Esophagus muscularis mucosa (tissue), 4 donors: ENCODE measurements at places on chromosomes 12 and 14. TPM values are rescaled to one million over a fixed set of nuclear protein-coding genes. Genes with fewer than 3 reads are reported as not detected.
A peak's percentile ranks its signal among the peaks of the same experiment; 100 is the strongest.

DNA sequence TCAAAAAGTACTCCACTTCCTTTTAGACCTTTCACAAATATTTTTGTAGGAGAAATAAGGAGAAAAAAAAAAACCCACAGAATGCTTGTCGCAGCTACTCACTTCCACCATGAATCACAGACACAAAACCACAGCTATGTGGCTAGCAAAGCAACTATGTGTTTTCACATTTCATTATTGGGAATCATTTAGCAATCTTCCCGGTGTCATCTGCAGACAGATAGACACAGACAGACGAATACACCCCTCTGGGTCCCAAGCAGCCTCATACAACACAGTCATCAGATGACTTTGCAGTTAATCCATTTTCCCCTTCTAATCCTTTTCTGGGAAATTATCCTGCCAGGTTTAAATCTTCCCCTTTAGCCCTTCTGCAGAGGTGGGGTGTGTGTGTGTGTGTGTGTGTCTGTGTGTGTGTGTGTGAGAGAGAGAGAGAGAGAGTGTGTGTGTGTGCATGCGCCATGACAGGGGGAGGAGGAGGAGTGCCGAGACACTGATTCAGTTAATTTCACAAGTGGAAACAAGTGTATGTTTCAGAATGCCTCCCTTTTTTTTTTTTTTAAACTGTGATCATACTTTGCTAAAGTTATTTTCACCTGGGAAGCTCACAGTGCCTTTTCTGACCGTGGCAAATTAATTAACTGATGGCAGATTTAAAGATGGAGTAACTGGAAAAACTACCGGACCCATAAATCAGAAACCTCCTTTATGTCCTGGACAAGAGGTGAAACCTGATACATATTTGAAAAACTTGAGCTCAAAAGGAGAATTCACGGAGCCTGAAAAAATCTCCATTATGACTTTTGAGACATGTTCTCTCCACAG, 39.9 kb downstream of the LTBP2 start:
- H3K27me3 ChIP-seq = no peaks in the 10 kb centered on the region
- H3K4me1 ChIP-seq = peaks cover 96% of the 10 kb centered on the region
- peak overlapping the region; percentile 27 for H3K4me3 ChIP-seq

DNA sequence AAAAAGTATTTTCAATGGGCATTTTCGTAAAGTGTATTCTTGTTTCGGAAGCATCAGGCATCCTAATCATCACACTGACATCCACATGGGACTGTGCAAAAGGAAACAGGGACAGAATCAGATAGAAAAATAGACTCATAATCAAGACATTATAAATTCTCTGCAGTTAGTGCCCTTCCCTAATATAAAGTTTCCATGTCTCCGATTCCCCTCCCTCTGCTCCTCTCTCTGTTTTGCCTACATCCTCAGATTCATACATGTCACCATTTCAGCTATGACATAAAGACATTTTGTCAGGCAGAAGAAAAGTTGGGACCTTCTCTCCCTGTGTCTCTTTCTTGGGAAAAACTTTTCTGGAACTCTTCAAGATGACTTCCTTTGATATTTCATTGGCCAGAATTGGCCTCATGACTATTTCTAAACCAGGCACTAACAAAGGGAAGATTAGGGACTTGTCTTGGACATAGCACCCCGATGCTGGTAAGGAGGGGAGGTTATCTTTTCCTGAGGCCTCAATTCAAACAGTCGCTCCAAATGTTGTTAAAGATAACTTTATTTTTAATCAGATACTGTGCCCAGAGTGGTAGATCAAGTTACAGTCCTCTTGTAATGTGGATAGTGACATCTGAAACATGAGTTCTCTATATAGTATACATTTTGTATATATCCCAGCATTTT, 212.1 kb upstream of the BTG1 start:
- H3K27me3 ChIP-seq = no peaks in the 10 kb centered on the region
- DNase-seq = no peak
- no peak overlapping the region for H3K4me3 ChIP-seq
- no peaks in the 10 kb centered on the region for H3K36me3 ChIP-seq
- H3K27ac ChIP-seq = no peak overlapping the region
- H3K4me1 ChIP-seq = no peaks in the 10 kb centered on the region

- no peak overlapping the region for H3K27ac ChIP-seq
- no peaks in the 10 kb centered on the region for H3K36me3 ChIP-seq
- H3K4me1 ChIP-seq = peaks cover 9% of the 10 kb centered on the region
- no peak for DNase-seq
These were observed 152.1 kb upstream of the GSC start for GRCh38 chr14:94921882-94922585.

DNA sequence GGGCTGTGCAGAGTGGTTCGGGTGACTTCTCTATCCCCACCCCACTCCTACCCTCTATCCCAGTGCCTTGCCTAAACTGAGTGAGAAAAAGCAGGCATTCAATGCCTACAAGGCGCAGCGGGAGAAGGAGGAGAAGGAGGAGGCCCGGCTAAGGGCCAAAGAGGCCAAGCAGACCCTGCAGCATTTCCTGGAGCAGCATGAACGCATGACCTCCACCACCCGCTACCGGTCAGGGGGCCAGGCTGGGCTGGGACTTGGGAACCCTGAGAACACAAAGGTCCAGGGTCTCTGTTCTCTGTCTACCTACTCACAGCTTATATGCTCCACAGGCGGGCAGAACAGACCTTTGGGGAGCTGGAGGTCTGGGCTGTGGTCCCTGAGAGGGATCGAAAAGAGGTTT, 11.7 kb downstream of the PRPF40B start:
- H3K4me1 ChIP-seq = peaks cover 20% of the 10 kb centered on the region
- DNase-seq = no peak
- H3K27ac ChIP-seq = no peak overlapping the region

The FBLN5 gene
- 161 TPM for total RNA-seq

The VRTN gene
- total RNA-seq = not detected

DNA sequence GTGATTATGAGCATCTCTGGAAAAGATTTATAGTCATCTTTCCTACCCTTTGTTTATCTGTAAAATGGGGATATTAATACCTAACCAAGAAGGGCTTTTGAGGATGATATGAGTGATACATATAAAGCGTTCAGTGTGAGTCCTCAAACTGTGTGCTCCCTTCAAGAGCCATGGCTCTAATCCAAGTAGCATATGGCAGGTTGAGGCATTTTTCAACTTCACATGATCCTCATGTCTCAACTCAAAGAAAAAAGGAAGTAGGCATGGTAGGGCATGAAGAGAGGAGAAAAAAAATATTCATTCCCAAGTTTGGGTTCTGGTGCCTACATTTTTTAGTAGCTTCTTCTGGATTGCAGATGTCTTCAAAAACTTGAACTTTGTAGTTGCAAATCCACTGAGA, 286.3 kb upstream of the ATP2B1 start:
- H3K4me1 ChIP-seq = no peaks in the 10 kb centered on the region
- H3K36me3 ChIP-seq = no peaks in the 10 kb centered on the region
- no peak overlapping the region for H3K4me3 ChIP-seq
- no peaks in the 10 kb centered on the region for H3K27me3 ChIP-seq
- H3K27ac ChIP-seq = no peak overlapping the region
- DNase-seq = no peak

DNA sequence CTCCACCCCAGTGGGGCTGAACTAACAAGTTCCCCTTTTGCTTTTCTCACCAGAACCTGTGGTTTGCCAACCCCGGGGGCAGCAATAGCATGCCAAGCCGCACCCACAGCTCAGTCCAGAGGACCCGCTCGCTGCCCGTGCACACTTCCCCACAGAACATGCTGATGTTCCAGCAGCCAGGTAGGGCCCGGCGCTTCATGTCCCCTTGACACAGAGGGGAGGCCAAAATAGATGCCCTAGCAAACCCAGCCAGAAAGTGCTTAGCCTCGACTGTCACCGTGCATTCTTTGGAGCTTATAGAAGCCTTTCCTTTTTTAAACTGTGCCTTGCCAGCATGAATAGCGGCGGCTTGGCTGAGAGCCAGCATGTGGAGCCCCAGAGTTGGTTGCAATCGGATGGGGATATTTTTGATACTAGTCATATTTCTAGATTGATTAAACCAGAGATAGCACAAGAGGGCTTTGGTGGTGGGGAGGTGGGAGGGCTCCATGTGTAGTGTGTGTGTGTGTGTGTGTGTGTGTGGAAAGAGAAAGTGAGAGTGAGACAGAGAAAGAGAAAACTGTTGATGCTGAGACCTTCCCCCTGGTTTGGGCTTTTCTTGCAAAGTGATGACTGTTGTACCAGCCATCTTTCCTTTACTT, 126.1 kb downstream of the GCH1 start:
- H3K4me1 ChIP-seq = peaks cover 43% of the 10 kb centered on the region
- H3K27me3 ChIP-seq = no peaks in the 10 kb centered on the region
- peaks cover 55% of the 10 kb centered on the region for H3K36me3 ChIP-seq
- no peak overlapping the region for H3K4me3 ChIP-seq
- H3K27ac ChIP-seq = peak overlapping the region; percentile 41
- DNase-seq = no peak

DNA sequence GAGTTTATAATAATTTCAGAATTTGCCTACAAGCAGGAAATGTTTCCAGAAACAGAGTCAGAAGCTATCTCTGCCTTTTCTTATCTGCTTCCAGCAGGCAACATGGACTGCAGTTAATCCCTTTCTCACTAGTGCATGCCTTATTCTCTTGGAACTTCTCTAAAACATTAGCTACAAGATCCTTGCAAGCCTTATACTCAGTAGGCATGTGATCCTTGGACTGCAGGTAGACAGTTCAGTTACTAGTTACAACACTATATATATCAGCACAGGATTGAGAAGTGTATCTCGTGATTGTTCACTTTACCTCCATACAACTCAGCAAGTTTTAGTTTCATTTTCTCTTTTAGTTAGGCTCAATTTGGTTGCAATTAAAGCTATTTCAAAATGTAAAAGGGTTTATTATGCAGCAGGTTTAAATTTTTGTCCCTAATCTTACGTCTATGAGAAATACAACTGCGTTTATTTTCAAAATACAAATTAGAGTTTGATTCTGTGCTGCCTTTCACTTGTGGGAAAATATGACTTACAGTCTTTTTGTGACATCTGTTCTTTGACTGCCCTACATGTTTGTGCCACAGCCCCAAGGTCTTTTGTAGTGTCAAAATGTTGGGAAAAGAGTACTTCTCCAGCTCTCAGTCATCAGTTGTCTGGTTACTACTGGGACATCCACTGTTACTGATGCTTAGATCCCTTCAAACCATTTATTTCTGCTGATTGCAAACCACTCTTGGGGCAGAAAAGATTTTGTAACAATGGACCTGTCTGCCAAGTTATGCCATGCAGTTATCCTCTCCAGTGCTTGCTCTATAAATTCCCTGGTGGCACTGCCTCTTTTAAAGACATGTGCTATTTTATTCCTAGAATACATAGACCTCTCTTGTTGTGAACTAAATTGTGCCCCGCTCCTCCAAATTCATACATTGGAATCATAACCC, 709.0 kb upstream of the FOXG1 start:
- no peak overlapping the region for H3K4me3 ChIP-seq
- no peaks in the 10 kb centered on the region for H3K4me1 ChIP-seq
- H3K36me3 ChIP-seq = no peaks in the 10 kb centered on the region

GRCh38 chr12:45517381-45517780, 212.1 kb upstream of the ARID2 start:
- no peaks in the 10 kb centered on the region for H3K27me3 ChIP-seq
- no peak overlapping the region for H3K27ac ChIP-seq
- H3K4me1 ChIP-seq = no peaks in the 10 kb centered on the region
- no peak for DNase-seq
- no peaks in the 10 kb centered on the region for H3K36me3 ChIP-seq

The GLIPR1L1 gene
- not detected for total RNA-seq

- H3K4me1 ChIP-seq = no peaks in the 10 kb centered on the region
- DNase-seq = no peak
- H3K4me3 ChIP-seq = no peak overlapping the region
- no peaks in the 10 kb centered on the region for H3K27me3 ChIP-seq
These were observed 10.2 kb downstream of the PSMC1 start for GRCh38 chr14:90266441-90267154.

GRCh38 chr14:83975841-83976770, 1553.8 kb upstream of the FLRT2 start:
- peaks cover 24% of the 10 kb centered on the region for H3K4me1 ChIP-seq
- H3K36me3 ChIP-seq = no peaks in the 10 kb centered on the region
- no peaks in the 10 kb centered on the region for H3K27me3 ChIP-seq
- no peak for DNase-seq
- no peak overlapping the region for H3K4me3 ChIP-seq

DNA sequence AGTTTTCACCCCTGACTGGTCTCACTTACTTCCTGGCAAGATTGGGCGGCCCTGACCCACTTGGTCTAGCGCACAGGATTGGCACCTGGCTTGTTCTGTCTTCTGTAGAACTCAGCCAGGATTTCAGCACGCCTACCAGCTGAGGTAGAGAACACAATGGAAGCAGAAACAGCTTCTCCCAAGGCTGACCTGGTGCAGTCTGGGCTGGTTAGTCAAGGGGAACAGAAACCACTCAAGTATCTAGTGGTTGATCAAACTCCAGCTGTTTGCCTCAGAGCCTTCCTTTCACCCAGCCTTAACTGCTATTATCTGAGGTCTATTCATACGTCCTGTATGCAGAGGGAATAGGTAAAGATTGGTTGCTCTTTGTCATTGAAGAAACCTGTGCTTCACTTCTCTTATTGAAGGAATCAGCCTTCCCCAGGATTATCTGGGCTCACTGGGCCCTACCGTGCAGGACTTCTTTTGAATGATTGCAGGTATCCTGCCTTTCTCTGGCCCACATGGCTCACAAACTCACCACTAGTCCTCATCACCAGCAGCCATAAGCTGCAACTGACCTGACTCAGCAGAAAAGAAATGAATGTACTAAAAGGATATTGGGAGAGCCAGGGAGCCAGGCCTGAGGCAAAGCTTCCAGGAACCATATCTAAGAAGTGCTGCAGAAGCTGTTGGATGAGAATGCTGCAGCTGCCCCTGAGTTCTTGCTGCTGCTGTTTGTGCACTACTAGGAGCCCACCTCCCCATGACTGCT, 2.5 kb upstream of the PLEKHD1 start:
- H3K27me3 ChIP-seq = peaks cover 21% of the 10 kb centered on the region
- H3K27ac ChIP-seq = no peak overlapping the region
- no peak for DNase-seq
- H3K4me3 ChIP-seq = no peak overlapping the region
- no peaks in the 10 kb centered on the region for H3K36me3 ChIP-seq

The PTCSC3 gene
- not detected for total RNA-seq

- H3K36me3 ChIP-seq = peaks cover 83% of the 10 kb centered on the region
- peaks cover 33% of the 10 kb centered on the region for H3K4me1 ChIP-seq
- no peak overlapping the region for H3K4me3 ChIP-seq
- no peak for DNase-seq
- no peaks in the 10 kb centered on the region for H3K27me3 ChIP-seq
These were observed 10.2 kb upstream of the MYL6B start for GRCh38 chr12:56141946-56142784.

The MANSC1 gene
- total RNA-seq = 22.9 TPM

GRCh38 chr12:46370792-46371717, 1.5 kb downstream of the SLC38A2 start:
- H3K27me3 ChIP-seq = no peaks in the 10 kb centered on the region
- peaks cover 57% of the 10 kb centered on the region for H3K4me1 ChIP-seq
- H3K4me3 ChIP-seq = peak overlapping the region; percentile 89
- peaks cover 51% of the 10 kb centered on the region for H3K36me3 ChIP-seq
